ENCODE measurements at places on chromosomes 13 and 19.

DNA sequence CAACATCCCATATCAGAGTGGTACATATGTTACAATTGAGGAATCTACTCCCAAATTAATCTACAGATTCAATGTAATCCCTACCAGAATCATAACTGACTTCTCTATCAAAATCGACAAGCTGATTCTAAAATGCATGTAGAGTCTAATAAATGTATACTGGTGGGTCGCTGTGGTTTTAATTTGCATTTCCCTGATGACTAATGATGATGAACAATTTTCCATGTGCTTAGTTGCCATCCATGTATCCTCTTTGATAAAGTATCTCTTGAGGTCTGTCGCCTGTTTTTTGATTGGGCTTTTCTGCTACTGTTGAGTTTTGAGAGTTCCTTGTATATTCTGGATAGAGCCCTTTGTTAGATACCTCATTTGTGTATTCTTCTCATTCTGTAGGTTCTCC is 43.8 kb downstream of the KLF12 start:
- DNase-seq: no peak

- DNase-seq: no peak
These were observed 24.8 kb upstream of the IGFL4 start for GRCh38 chr19:46065486-46066071.

- DNase-seq: no peak
These were observed 9.0 kb downstream of the BLOC1S3 start for GRCh38 chr19:45187421-45188100.

- DNase-seq: no peak
These were observed 23.5 kb downstream of the ADGRL1 start for GRCh38 chr19:14182476-14182875.

DNA sequence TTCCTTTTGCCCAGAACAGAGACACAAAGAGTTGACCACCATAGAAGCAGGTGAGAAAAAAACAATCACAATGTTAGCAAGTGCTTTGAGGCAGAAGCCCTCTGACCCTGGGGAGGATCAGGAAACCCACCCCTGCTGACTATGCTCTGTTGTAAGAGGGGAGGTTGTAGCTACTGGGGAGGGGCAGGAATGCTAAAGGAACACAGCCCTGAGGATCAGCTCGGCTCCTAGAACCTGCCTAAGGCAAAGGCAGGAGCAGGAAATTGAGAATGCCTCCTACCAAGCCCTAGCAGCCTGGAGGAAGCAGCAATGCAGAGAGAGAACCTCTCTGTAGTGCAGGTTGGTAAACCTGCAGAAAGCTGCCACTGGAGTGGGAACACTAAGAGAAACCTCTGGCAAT is 624.0 kb upstream of the KLF12 start:
- DNase-seq: no peak

- DNase-seq: no peak
These were observed 469.9 kb downstream of the COG6 start for GRCh38 chr13:40125336-40125735.

Measured in activated CD4-positive, CD25-positive, alpha-beta regulatory T cell (primary cell).